ENCODE measurements at places on chromosomes 3 and 15. TPM values are rescaled to one million over a fixed set of nuclear protein-coding genes. Genes with fewer than 3 reads are reported as not detected.

SNX33 gene
- 53.7 TPM for total RNA-seq

CAND2 gene
- total RNA-seq = 4.1 TPM

DNA sequence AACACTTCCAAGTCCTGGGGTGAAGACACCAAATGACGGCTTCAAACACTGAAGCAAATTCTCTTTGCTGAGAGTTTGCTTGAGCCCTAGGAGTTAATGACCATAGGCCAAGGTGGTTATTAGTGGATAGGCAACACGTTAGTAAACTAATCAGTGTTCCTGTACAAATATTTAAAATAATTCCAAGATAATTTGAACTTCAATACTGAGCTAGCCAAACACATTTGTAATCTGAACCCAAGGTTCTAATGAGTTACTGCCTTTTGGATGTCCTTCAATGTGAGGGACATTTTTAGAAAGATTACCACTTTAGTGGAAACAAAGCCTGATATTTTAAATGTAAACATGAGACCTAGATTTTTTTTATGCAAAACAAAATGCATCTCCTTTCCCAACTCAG, 94.6 kb downstream of the THRB start:
- no peaks in the 10 kb centered on the region for H3K36me3 ChIP-seq
- DNase-seq = no peak
- no peaks in the 10 kb centered on the region for H3K4me1 ChIP-seq
- H3K27me3 ChIP-seq = no peaks in the 10 kb centered on the region

- no peak for DNase-seq
- H3K27me3 ChIP-seq = no peaks in the 10 kb centered on the region
- H3K4me3 ChIP-seq = no peak overlapping the region
- H3K36me3 ChIP-seq = no peaks in the 10 kb centered on the region
- H3K4me1 ChIP-seq = no peaks in the 10 kb centered on the region
- H3K27ac ChIP-seq = no peak overlapping the region
These were observed 223.8 kb downstream of the RSRC1 start for GRCh38 chr3:158333736-158334135.

- no peak overlapping the region for H3K27ac ChIP-seq
- no peaks in the 10 kb centered on the region for H3K36me3 ChIP-seq
- no peak overlapping the region for H3K4me3 ChIP-seq
- DNase-seq = no peak
- peaks cover 5% of the 10 kb centered on the region for H3K4me1 ChIP-seq
These were observed 88.4 kb upstream of the RASGRP1 start for GRCh38 chr15:38652998-38653397.

GRCh38 chr3:33317963-33318709, 40.9 kb downstream of the FBXL2 start:
- DNase-seq = no peak
- no peak overlapping the region for H3K27ac ChIP-seq
- H3K27me3 ChIP-seq = no peaks in the 10 kb centered on the region
- H3K4me1 ChIP-seq = no peaks in the 10 kb centered on the region
- no peak overlapping the region for H3K4me3 ChIP-seq

- H3K4me3 ChIP-seq = no peak overlapping the region
- H3K27ac ChIP-seq = no peak overlapping the region
- no peaks in the 10 kb centered on the region for H3K36me3 ChIP-seq
- DNase-seq = no peak
- H3K4me1 ChIP-seq = no peaks in the 10 kb centered on the region
These were observed 250.1 kb upstream of the LYSMD4 start for GRCh38 chr15:99983171-99983885.

- H3K27ac ChIP-seq = no peak overlapping the region
- H3K27me3 ChIP-seq = no peaks in the 10 kb centered on the region
- H3K36me3 ChIP-seq = no peaks in the 10 kb centered on the region
These were observed 103.0 kb downstream of the MAGI1 start for GRCh38 chr3:65935724-65936123.

DNA sequence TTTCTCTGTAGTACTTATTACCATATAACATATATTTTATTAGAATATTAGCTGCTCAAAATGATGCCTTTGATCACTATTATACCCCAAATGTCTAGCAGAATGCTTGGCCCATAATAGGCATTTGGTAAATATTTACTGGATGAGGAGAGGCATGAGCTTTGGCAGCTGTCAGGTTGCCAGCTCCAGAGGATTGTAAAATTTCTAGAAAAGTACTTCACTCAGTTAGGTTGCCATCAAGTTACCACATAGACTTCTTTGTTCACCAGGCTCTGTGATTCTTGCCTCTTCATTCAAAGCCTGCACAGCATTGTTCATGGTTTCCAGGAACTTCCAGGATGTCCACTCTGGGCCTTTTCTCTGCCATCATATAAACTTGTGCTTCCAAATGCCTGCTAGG, 582.8 kb downstream of the PDCD6IP start:
- H3K36me3 ChIP-seq = no peaks in the 10 kb centered on the region
- H3K4me1 ChIP-seq = no peaks in the 10 kb centered on the region

GRCh38 chr3:35965908-35966307, 326.6 kb downstream of the ARPP21 start:
- no peak overlapping the region for H3K27ac ChIP-seq
- no peaks in the 10 kb centered on the region for H3K4me1 ChIP-seq
- no peaks in the 10 kb centered on the region for H3K36me3 ChIP-seq
- no peaks in the 10 kb centered on the region for H3K27me3 ChIP-seq

TRAIP gene
- 6.2 TPM for total RNA-seq

DNA sequence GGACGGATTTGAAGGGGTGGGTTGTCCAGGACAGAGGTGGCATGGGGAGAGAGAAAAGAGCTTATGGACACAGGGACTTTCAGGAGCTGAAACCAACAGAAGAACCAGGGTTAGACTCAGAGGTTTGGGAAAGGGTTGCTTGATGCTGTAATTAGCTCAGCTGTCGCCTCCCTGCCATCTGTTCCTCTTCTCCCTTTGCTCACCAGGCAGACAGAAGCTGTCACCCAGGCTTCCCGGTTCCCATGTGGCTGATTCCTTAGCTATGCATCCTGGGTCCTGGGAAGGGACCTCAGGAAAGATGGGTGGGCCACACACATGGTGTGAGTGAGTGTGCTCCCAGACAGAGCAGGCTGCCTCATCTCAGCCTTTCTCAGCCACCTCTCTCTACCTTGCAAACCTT, 14.1 kb downstream of the PTPN23 start:
- H3K27ac ChIP-seq = no peak overlapping the region
- H3K4me3 ChIP-seq = no peak overlapping the region
- H3K27me3 ChIP-seq = no peaks in the 10 kb centered on the region
- peaks cover 40% of the 10 kb centered on the region for H3K36me3 ChIP-seq
- no peaks in the 10 kb centered on the region for H3K4me1 ChIP-seq
- DNase-seq = no peak

HEG1 gene
- total RNA-seq = 52.8 TPM

GRCh38 chr15:72344602-72345001, 24.6 kb upstream of the CELF6 start:
- H3K4me3 ChIP-seq = no peak overlapping the region
- no peak overlapping the region for H3K27ac ChIP-seq
- H3K36me3 ChIP-seq = peaks cover 71% of the 10 kb centered on the region
- DNase-seq = no peak
- no peaks in the 10 kb centered on the region for H3K4me1 ChIP-seq
- H3K27me3 ChIP-seq = no peaks in the 10 kb centered on the region

SYNPR gene
- total RNA-seq = not detected

- no peaks in the 10 kb centered on the region for H3K36me3 ChIP-seq
- H3K4me1 ChIP-seq = no peaks in the 10 kb centered on the region
These were observed 418.1 kb downstream of the OCA2 start for GRCh38 chr15:27681038-27681437.

DNA sequence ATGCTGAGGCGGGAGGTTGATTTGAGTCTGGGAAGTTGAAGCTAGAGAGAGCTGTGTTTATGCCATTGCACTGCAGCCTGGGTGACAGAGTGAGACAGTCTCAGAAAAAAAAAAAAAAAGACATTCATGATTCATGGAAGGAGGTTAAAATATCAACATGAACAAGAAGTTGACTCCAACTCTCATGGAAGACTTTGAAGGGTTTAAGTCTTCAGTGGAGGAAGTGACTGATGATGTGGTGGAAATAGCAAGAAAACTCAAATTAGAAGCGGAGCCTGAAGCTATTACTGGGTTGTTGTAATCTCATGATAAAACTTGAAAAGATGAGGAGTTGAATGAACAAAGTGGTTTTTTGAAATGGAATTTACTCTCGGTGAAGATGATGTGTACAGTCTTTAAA, 491.8 kb downstream of the SQOR start:
- no peak overlapping the region for H3K4me3 ChIP-seq
- H3K27ac ChIP-seq = no peak overlapping the region
- H3K27me3 ChIP-seq = no peaks in the 10 kb centered on the region
- no peaks in the 10 kb centered on the region for H3K4me1 ChIP-seq
- no peaks in the 10 kb centered on the region for H3K36me3 ChIP-seq

PLSCR2 gene
- total RNA-seq = not detected

GRCh38 chr3:180700941-180701340, 21.7 kb upstream of the CCDC39 start:
- no peak overlapping the region for H3K27ac ChIP-seq
- no peaks in the 10 kb centered on the region for H3K27me3 ChIP-seq
- no peak overlapping the region for H3K4me3 ChIP-seq
- H3K36me3 ChIP-seq = no peaks in the 10 kb centered on the region

SPCS1 gene
- total RNA-seq = 76.4 TPM

PFN2 gene
- total RNA-seq = 62.3 TPM

GRCh38 chr3:31878231-31878838, 102.7 kb downstream of the OSBPL10 start:
- no peaks in the 10 kb centered on the region for H3K27me3 ChIP-seq
- DNase-seq = no peak
- no peaks in the 10 kb centered on the region for H3K4me1 ChIP-seq
- no peak overlapping the region for H3K27ac ChIP-seq
- H3K36me3 ChIP-seq = no peaks in the 10 kb centered on the region
- H3K4me3 ChIP-seq = no peak overlapping the region

LRTM1 gene
- total RNA-seq = not detected

DNA sequence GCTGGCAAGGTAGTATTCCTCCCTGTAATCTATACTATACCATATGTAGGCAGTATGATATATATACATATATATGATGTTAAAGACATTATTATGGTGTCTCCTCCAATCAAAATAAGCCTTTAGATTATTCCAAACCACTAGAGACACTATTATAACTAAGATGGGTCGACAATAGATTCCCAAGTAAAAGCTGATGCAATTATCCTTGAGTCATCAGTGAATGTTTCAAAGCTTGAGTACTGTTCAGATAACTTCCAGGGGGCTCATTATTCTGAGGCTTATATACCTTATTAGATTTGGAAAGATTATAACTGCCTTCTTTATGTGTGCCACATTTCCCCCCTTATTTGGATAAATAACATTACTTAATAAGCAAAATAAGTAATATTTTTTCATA, 11.9 kb upstream of the C3orf38 start:
- DNase-seq = no peak
- H3K4me3 ChIP-seq = no peak overlapping the region
- H3K4me1 ChIP-seq = no peaks in the 10 kb centered on the region
- H3K36me3 ChIP-seq = no peaks in the 10 kb centered on the region

DNA sequence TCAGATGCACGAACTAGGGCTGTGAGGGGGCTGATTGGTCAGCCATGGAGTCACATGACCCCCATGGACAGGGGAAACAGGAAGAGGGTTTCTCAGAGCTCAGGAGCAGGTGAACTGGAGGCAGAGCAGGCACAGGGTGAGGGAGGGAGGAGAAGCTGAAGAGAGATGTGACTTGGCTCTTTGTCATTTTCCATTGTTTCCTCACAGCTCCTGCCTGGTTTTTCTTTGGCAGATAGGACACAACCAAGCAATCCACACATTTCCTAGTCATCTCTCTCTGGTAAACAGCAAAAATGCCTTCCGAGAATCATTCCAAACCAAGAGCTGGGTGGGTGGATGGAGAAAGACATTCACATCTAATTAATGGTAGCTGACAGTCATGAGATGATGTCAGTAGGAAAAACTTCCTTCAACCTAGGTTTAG, 43.4 kb upstream of the LMCD1 start:
- no peak for DNase-seq
- H3K36me3 ChIP-seq = no peaks in the 10 kb centered on the region
- no peaks in the 10 kb centered on the region for H3K4me1 ChIP-seq

CPEB1 gene
- 4.2 TPM for total RNA-seq

DNA sequence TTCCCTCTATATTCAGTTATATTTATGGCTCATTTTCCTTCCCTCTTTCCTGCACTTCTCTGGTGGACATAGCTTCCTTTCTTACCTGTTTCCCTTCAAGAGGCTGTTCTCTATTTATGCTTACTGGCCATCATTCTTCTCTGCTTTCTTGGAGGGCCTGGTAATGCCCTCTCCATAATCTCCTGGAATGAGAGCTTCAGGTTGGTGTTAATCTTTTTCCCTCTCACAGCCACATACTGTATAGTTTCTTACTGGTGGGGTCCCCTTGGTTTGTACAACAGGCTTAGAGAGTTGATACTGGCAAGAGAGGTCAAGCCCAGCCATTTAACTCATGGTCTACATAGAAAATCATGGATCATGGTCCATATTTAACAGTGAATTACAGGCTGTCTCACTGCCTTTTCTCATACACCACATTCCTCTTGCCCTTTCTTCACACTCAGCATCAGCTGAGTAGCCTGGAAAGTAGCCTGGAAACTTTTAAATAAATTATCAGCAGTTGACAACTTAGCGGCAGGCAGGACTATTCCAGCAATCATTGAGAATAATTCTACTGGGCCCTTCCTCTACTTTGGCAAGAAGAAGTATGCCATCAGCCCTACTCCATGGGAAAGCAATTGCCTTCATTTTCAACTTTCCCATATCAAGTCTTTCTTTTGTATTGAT, 38.0 kb upstream of the DPH6 start:
- no peak overlapping the region for H3K4me3 ChIP-seq
- no peaks in the 10 kb centered on the region for H3K36me3 ChIP-seq
- H3K27ac ChIP-seq = no peak overlapping the region
- H3K27me3 ChIP-seq = no peaks in the 10 kb centered on the region

UROC1 gene
- total RNA-seq = not detected

CERS3 gene
- total RNA-seq = not detected

GRCh38 chr3:39096775-39097174, 10.7 kb downstream of the GORASP1 start:
- no peaks in the 10 kb centered on the region for H3K36me3 ChIP-seq
- no peaks in the 10 kb centered on the region for H3K27me3 ChIP-seq
- H3K27ac ChIP-seq = no peak overlapping the region
- no peaks in the 10 kb centered on the region for H3K4me1 ChIP-seq

ARHGEF26 gene
- 27.5 TPM for total RNA-seq

- no peaks in the 10 kb centered on the region for H3K4me1 ChIP-seq
- no peak for DNase-seq
- no peak overlapping the region for H3K4me3 ChIP-seq
- H3K27ac ChIP-seq = no peak overlapping the region
- H3K36me3 ChIP-seq = no peaks in the 10 kb centered on the region
- no peaks in the 10 kb centered on the region for H3K27me3 ChIP-seq
These were observed 77.6 kb downstream of the FHIT start for GRCh38 chr3:61173676-61174075.

DNA sequence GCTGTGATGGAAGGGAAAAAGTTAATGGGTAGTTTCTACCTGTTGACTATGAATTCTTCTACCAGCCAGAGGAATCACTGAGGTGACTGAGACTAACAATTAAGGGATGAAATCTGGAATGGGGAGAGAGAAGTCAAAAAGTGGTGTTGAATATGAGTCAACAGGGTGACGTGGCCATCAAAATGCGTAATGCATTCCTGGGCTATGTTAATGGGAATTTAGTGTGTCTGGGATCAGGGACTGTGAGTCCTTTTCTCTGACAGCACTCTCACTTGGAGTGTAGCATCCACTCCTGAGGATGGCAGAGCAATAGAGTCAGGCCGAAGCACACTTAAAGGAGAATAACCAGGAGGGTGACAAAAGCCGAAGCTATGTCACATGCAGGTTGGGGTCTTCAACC, 60.4 kb downstream of the MESD start:
- no peak overlapping the region for H3K27ac ChIP-seq
- no peaks in the 10 kb centered on the region for H3K27me3 ChIP-seq
- no peaks in the 10 kb centered on the region for H3K4me1 ChIP-seq
- no peaks in the 10 kb centered on the region for H3K36me3 ChIP-seq
- no peak overlapping the region for H3K4me3 ChIP-seq

OIP5 gene
- total RNA-seq = 1.0 TPM

Data from Peyer's patch (tissue), 4 donors.